GM04503 (cell line): ENCODE measurements at places on chromosomes 5 and 9.

DNA sequence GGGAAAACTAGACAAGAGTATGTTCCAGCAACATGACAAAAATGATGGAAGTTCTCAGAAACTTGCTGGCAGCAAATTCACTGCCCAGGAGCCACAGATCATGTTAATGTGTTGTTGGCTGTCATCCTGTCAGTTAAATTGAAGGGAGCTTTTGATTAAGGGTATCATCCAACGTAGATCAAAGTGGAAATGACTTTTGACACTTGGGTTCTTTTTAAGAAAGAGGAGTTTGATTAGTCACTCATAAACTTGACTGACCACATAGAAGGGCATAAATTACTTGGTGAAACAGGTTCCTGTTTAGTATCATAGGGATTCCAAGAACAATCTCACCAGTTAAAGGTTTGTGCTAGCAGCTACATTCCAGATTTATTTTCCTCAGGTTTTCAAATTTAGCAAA, 288.7 kb downstream of the CSNK1G3 start:
- no peak for DNase-seq

DNA sequence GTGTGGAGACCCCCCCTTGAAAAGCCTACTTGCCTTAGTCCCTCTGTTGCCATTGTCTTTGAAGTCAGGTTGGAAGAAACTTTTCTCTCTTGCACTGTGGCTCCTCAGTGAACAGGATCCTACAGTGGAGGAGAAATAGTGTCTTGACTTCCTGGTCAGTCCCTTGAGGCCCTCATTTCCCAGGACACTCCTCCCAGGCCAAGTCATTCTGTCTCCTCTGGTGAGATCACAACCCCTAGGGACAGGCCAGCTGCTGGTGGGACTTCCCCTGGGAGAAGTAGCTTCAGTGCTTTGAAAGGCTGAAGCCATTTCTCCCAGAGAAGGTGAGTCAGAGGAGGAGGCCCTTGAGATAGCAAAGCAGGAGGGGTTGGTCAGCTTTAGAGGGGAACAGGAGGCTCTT, 10.1 kb upstream of the GRIA1 start:
- DNase-seq: no peak

DNA sequence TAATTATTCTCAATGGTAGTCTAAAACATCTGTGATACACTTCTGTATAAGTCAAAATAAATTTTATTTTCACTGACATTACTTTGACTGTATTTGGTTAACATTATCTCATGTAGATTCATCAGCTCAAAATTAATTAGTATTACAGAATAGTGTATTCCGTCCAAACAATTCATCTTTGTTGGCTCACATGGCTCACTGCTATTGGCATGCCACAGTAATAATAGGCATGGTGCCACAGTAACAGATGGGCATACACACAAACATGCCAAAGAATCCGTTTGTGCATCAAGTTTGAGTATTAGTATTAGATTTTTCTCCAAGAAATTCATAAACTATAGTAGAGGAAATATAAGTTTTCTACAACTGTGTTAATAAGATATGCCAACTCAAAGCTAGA, 14.2 kb downstream of the AP3B1 start:
- no peak for DNase-seq

GRCh38 chr9:113585085-113585442, 121.5 kb downstream of the RGS3 start:
- no peak for DNase-seq

GRCh38 chr9:109249615-109250014, 71.2 kb downstream of the EPB41L4B start:
- DNase-seq: no peak

DNA sequence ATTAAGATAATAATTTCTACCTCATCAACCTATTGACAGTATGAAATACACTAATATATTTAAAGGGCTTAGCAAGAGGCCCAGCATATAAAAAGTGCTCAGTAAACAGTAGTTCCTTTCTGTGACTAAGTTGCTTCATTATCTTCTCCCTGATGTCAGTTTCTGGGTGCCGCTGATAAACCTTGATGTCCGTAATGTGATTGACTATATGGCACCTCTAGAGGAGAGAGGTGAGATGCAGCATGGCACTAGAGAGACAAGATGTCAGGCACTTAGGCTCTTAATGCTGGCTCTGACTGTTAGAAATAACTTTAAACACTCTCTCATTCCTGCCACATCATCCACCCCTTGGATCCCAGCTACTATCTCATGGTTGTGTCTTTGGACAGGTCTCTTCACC, 455.9 kb upstream of the KLF4 start:
- no peak for DNase-seq
